Mammary epithelial cell (primary cell): ENCODE measurements at places on chromosomes 1 and 21.

- no peak for DNase-seq
Observed at GRCh38 chr21:39882151-39882838, 15.1 kb downstream of the PCP4 start.

DNA sequence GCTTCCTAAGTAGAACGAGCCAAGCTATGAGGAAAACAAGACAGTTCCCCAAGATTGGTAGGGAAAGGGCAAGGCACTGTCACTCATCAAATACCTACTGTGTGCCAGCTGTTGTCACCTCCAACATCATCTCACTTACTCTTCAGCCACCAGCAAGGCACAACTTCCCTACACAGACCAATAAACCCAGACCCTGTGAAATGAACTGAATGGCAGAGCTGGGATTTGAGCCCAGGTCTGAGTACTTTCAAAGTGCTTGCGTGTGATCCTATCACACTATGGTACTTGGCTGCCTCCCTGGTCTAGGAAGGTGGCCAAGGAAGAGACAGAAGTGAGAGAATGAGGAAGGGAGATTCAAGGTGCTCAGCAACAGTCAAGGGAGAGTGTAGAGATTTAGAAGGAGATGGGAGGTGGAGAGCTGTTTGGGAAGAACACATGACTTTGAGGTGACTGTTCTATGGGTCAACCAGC lies 16.7 kb upstream of the TRIM63 start:
- no peak for DNase-seq

DNA sequence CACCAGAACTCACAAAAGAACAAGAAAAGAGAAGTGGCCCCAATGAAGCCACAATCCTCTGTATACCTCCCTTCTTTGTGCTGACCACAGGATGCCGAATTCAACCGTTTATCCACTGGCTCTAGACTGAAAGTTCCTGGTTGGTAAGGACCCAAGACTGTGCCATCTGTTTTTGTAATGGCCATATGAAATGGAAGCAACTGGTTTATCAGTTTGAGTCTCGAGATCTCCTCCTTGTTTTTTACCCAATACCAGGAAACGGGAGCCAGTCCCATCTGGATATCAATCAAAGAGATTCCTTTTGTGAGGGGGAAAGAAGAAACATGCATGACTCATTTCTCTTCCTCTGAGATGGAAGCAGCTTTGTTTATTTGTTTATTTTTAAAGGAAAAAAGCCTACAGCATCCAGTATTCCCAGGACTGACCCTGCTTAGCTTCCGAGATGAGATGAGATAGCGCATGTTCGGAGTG lies 32.4 kb upstream of the ZNF124 start:
- DNase-seq, result no peak

- no peak for DNase-seq
Observed at GRCh38 chr1:16922885-16923431, 1.2 kb downstream of the CROCC start.

DNA sequence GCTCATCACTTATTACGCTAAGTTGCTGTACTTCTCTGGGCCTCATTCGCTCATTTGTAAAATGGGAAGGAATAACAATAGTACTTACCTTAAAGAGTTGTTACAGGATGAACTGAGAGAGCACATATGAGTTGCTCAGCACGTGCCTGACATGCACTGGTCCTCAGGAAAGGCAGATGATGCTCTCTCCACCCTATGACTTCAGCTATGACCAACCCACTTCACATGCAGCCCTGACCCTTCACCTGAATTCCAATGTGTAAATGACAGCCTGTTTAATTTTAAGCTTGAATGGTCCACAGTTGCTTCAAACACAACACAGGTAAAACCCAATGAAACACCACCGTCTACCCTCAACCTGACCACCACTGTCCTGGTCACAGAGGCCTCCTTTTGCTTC lies 32.9 kb downstream of the GADD45A start:
- peak; percentile 50 for DNase-seq

GRCh38 chr1:115144176-115144575 lies 54.9 kb upstream of the TSPAN2 start:
- no peak for DNase-seq

DNA sequence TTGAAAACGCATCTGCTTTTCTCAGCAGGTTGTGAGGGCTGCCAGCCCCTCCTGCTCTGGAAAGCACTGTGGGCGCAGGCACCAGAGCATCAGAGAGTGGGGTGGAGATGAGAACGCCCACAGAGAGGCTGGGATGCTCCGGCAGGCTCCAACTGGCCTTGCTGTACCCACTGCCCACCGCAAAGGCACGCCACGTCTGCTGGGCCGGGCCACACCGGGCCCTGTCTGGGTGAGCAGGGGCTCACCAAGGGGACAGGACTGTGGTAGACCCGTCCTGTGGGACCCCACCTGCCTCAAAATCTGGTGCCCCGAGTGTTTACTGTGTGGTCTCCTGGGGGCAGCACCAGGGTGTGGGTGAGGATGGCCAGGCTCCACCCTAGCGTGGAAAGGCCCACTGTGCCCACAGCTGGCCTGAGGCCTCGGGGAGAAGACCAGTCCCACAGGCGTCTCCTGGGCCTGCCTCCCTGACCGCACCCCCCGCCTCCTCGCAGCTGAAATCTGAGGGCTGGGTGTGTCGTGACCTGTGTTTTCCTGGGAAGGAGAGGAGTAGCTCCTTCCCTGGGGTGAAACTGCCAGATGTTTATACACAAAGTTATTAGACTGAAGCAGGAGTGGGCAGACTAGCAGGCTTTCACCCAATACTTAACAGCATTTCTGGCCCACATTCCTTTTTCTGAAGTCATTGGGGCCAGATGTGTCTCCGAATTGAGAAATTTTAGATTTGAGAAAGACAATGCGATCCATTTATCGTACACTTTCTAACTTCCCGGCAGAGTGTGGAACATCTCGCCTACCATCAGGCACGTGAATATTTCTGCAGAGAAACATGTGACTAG lies 53.8 kb downstream of the STUM start:
- peak; percentile 89 for DNase-seq

GRCh38 chr1:108961752-108962486 lies 1.4 kb downstream of the CLCC1 start:
- DNase-seq, result no peak

DNA sequence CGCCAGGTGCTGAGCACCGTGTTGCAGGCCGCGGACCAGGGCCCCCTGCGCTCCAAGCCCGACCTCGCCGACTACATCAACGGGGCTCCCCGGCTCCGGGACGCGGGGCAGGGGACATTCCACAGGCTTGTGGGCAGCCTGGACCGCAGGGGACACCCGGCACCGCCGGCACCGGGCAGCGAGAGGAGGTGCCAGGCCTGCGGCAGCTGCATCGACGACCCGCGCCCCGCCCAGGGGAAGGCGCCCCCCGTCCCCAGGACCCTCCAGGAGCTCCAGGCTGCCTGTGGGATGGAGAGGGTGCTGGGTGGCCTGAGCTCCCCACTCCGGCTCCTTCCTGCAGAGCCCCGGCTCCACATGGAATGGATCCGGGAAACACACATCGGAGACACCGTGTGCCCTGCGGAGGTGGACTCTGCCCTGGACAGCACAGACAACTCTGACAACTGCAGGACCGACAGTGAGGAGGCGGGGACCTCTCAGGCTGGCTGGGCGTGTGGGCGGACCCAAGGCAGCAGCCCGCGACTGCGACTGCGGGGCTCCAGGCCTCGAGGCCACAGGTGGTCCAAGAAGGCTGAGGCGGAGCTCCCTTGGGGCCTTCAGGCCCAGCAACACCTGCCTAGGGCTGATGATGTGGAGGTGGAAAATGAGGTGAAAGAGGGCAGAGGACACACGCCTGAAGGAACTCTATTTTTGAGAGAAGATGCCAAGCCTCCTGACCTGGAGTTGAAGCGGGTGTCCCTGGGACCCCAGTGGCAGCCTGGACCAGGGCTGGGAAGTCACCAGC lies 22.8 kb downstream of the KIAA1614 start:
- no peak for DNase-seq

DNA sequence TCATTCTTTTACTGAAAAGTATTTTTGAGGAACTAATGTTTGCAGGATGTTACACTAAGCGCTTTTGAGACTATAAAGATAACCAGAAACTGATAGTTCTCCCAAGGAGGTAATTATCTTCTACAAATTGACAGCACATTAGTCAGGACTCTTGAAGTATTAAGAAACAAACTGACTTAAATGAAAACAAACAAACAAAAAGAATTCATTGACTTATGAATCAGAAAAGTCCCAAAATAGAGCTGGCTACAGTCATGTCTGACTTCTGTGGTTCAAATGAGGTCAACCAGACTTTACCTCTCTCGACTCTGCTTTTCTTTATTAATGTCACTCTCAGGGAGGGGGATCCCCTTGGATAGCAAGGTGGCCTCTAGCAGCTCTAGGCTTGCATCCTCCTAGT lies 296.8 kb downstream of the TPR start:
- no peak for DNase-seq

GRCh38 chr1:36367066-36367465 lies 18.7 kb downstream of the STK40 start:
- DNase-seq, result no peak

DNA sequence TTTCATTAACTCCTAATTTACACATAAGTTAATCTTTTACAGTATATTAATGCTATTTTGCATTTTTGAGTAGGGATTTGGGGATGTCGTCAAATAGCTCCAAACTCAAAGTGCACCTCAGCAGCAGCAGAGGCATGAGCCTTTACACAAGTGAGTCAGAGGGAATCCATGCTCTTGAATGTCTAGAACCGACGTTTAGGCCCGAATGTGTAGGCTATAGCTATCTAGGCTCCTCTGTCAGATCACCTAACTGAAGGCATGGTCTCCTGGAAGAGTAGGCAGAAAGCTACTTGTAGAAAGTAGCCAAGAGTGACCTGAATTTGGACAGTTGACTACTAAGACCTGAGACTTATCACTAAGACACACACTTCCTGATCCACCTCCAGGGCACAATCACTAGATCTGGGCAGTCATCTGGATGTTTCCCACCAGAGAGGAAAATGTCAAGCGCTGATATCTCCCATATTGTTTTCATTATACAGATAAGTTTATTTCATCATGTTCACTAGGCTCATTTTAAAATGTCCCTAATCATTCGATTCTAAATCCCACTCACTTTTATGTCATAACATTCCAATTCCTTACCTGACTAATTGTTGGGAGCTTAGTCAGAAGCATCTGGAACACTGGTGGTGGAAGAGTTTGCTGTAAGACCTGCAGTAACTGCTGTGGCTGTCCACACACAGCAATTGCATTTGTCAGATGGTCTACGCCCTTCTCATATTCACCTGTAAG lies 15.3 kb downstream of the TOMM20 start:
- DNase-seq, result peak; percentile 46

DNA sequence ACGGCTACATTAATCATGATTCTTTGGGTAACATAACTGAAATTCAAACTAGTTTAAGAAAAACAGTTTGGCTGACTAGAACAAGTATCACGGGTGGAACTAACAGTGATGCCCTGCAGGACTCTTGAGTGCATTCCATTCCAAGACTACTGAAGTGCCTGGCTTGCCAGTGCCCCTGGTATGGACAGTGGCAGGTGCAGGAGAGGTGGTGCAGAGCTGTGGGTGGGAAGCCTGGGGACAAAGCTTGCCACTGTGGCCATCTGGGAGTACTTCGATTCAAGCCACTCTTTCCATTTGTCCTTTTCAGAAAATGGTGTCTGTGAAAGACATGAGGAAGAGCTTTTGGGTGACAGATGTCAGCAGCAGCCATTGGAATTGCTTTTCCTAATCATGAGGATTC lies 166.5 kb downstream of the RRAGC start:
- DNase-seq, result no peak

DNA sequence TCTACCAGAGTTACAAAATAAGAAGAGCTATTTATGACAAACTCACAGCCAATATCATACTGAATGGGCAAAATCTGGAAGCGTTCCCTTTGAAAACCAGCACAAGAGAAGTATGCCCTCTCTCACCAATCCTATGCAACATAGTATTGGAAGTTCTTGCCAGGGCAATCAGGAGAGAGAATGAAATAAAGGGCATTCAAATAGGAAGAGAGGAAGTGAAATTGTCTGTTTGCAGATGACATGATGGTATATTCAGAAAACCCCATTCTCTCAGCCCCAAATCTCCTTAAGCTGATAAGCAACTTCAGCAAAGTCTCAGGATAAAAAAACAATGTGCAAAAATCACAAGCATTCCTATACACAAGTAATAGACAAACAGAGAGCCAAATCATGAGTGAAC lies 1169.5 kb downstream of the AMY1C start:
- DNase-seq, result no peak

DNA sequence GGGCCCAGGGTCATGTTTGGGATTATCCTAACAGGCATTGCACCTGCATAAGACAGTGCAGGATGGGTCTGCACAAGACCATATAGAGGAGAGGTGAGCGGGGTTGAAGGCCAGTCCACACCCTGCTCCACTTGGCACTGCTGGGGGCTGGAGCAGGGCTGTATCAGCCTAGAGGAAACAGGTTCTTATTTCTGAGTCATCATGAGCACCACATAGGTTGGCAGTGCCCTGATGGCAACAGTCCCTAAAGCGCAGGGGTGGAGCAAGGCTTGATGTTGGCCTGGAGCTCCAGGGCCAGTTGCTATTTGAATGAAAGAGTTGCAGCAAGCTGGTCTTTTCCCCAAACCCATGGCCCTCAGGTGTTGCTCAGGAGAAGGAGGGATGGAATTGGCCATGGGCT lies 29.8 kb upstream of the BMP8B start:
- no peak for DNase-seq

- DNase-seq, result peak; percentile 31
Observed at GRCh38 chr1:186813420-186813819, 15.3 kb upstream of the PLA2G4A start.

- DNase-seq, result no peak
Observed at GRCh38 chr21:33064623-33065390, 5.1 kb upstream of the OLIG1 start.

GRCh38 chr1:240936911-240937668 lies 325.1 kb upstream of the GREM2 start:
- no peak for DNase-seq

GRCh38 chr1:94953746-94954145 lies 26.8 kb upstream of the CNN3 start:
- DNase-seq, result no peak
